ENCODE measurements at places on chromosomes 6 and 20.

DNA sequence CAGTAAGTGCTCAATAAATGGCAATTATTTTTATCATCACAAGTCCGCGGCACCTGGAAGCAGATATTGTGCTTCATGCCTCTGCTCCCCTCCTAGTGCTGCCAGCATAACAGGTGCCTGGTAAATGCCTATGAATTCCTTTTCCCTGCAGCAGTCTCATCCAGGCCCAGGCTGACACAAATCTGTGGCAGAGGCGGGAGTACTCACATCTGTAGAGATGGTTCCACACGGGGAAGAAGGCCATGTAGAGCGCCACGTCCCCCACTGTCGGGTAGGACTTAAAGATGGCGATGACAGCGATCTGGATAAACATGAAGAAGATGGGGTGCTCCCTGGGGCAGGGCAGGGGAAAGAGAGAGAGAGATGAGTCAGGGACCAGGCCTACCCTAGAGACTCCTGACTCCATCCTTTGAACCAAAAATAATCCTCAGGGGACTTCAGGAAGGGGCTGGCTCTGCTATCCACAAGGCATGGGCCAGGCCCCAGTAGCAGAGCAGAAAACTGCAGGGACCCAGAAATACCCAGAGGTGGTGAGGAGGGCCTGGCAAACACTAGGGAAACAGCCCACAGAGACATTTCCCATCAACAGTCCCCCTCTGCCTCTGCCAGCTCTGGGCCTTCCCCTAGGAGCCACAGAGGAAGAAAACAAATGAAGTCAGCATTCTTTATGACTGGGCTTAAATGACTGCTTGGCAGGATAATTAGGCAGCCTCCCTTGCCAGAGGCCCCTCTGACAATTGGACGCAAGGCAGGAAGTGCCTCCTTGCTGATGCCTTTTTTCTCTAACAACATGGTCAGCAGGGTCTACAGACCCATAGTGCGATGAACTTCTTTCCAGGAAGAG, 23.0 kb downstream of the MAP1LC3A start:
- no peak for DNase-seq

GRCh38 chr6:75657327-75657726, 55.6 kb downstream of the SENP6 start:
- DNase-seq: no peak

DNA sequence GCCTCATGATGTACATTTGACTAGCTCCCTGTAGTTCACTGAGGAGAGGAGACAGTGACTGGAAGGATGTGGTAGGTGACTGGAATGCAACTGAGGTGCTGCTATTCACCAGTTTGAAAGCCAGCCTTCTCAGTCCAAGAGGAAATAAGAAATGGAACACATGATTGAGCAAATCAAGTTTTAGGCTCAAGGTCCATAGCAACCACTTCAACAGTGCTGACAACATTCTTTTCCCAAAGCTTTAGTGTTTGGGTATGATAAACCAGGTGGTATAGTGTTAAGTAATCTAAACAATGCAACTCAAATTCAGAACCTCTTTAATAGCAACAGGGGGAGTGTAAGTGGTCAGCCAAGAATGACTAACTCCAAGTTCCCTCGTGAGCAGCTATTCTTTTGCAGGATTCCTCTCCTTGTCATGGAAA, 9.2 kb downstream of the ZHX3 start:
- DNase-seq: peak; percentile 10

DNA sequence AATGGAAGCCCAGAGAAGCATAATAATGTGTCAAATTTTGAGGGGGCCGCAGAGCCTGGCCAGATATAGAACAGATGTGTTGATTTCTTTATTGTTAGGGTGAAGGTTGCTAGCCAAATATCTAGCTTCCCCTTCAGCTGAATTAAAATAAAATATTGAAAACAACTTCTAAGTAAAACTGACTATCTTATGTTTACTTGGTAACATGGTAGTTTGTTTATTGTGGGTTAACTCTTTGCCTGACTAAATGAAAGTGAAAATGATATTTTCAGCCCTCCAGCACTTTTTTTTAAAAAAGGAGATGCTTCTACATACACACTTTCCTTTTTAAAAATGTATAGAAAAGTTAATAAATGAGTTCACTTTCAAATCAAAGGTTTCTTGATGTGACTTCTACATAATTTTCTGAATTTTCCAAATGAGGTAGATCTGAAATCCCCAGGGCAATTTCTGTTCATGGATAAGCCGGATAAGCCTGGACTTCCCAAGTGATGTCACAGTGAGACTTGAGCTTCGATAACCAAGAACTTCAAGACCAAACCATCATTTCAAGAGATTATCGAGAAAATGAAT, 172.1 kb upstream of the OLIG3 start:
- no peak for DNase-seq

- DNase-seq: no peak
Observed at GRCh38 chr6:73564578-73565345, 43.9 kb upstream of the EEF1A1 start.

- DNase-seq: no peak
Observed at GRCh38 chr6:72267470-72267869, 354.4 kb upstream of the KCNQ5 start.

DNA sequence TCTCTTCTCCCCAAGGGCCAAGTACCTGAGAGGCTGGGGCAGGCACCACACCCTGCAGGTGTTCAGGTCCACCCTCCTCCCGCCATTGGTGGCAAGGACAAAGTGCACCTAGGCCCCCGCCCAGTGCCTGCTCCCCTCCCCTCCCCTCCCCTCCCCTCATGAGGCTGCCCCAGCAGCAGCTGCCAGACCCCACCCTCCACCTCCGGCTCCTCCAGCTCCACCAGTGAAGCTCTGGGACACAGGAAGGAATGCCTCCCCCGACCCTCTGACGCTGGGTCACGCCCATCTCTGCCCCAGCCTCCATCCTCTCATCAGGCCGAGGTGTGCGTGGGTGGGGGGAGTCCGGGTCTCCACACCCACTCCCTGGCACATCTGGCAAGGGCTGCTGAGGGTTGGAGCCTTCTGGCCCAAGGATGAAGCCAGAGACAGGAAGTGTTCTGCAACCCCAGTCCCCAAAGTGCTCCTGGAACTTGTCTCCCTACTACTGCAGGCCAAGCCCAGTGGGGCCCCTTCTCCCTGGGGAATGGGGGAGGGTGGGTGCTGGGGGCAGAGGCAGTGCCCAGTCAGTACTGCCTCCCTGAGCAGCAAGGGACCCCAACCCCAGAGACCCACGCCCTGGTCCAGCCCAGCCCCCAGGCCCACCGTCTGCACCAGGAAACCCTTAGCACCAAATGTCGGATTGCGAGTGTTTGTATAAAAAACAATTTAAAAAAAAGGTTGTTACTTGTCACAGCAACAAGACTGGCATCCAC, 1.6 kb upstream of the UCKL1 start:
- DNase-seq: peak; percentile 71

GRCh38 chr6:783966-784735, 91.2 kb upstream of the EXOC2 start:
- no peak for DNase-seq
